ENCODE measurements at places on chromosomes 16 and 17. TPM values are rescaled to one million over a fixed set of nuclear protein-coding genes. Genes with fewer than 3 reads are reported as not detected.

NOD2 gene
- 0.34 TPM for total RNA-seq

RASL10B gene
- 0.26 TPM for total RNA-seq

RAB37 gene
- 0.22 TPM for total RNA-seq

ALOX15B gene
- not detected for total RNA-seq

ITGB4 gene
- 25.7 TPM for total RNA-seq

Measured in dermis lymphatic vessel endothelial cell (primary cell).